ENCODE measurements at places on chromosomes 2 and 18.

GRCh38 chr2:236696834-236697233, 127.2 kb downstream of the ACKR3 start:
- H3K27ac ChIP-seq: no peak overlapping the region
- no peaks in the 10 kb centered on the region for H3K36me3 ChIP-seq
- H3K4me3 ChIP-seq: no peak overlapping the region
- no peaks in the 10 kb centered on the region for H3K4me1 ChIP-seq

GRCh38 chr18:51070545-51070944, 40.5 kb downstream of the SMAD4 start:
- H3K36me3 ChIP-seq: peaks cover 43% of the 10 kb centered on the region
- peaks cover 22% of the 10 kb centered on the region for H3K4me1 ChIP-seq
- no peak overlapping the region for H3K4me3 ChIP-seq
- DNase-seq: no peak

GRCh38 chr2:8965216-8965969, 38.1 kb downstream of the MBOAT2 start:
- no peak overlapping the region for H3K4me3 ChIP-seq
- H3K27ac ChIP-seq: no peak overlapping the region
- H3K36me3 ChIP-seq: no peaks in the 10 kb centered on the region
- DNase-seq: no peak
- H3K4me1 ChIP-seq: no peaks in the 10 kb centered on the region

GRCh38 chr2:178514664-178515063, 34.4 kb downstream of the PLEKHA3 start:
- H3K4me1 ChIP-seq: peaks cover 27% of the 10 kb centered on the region
- H3K4me3 ChIP-seq: peak overlapping the region; percentile 30
- no peaks in the 10 kb centered on the region for H3K27me3 ChIP-seq
- H3K36me3 ChIP-seq: peaks cover 32% of the 10 kb centered on the region
- peak; percentile 17 for DNase-seq

GRCh38 chr2:159450180-159450579, 163.7 kb upstream of the WDSUB1 start:
- no peak overlapping the region for H3K27ac ChIP-seq
- DNase-seq: no peak
- H3K4me1 ChIP-seq: no peaks in the 10 kb centered on the region
- H3K36me3 ChIP-seq: no peaks in the 10 kb centered on the region

DNA sequence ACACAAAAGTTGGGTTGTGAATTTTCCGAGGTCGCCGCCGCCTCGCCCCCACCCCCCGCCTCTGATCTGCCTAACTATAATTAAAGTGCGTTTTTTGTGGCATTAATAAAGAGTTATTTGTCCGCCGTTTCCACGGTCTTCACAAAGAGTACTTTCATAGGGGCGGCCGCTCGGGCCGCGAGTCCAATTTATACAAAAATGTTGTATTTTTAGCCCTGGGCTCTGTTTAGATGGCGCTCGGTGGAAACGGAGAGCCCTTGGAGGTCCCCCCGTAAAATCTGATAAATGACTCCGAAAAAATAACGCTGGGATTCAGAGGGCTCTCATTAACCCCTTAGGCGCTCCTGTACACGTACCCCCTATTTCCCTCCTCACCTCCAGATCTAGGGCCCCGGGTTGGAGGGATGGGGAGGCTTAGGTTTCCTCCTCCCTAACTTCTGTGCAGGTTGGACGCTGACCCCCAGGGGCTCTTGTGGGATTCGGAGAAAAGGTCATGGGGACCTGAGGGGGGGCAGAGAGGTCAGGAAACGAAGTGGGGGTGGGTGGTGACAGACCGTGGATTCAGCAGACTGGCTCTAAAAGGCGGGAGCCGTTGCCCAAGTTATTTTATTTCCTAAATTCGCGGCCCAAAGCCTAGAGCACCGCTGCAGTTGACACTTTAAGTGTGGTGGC, 1.9 kb downstream of the CYP26B1 start:
- peak overlapping the region; percentile 82 for H3K27ac ChIP-seq
- DNase-seq: no peak
- no peak overlapping the region for H3K4me3 ChIP-seq
- H3K4me1 ChIP-seq: peaks cover 21% of the 10 kb centered on the region
- peaks cover 6% of the 10 kb centered on the region for H3K36me3 ChIP-seq
